ENCODE measurements at places on chromosomes 7 and 10. TPM values are rescaled to one million over a fixed set of nuclear protein-coding genes. Genes with fewer than 3 reads are reported as not detected.

CCDC71L gene
- 38.7 TPM for total RNA-seq

ABCC2 gene
- total RNA-seq: 0.47 TPM

GRCh38 chr10:96596422-96597407 is 9.9 kb upstream of the TM9SF3 start:
- H3K4me3 ChIP-seq: no peak overlapping the region
- no peaks in the 10 kb centered on the region for H3K4me1 ChIP-seq
- H3K27ac ChIP-seq: no peak overlapping the region
- no peak for DNase-seq
- no peaks in the 10 kb centered on the region for H3K27me3 ChIP-seq
- no peaks in the 10 kb centered on the region for H3K36me3 ChIP-seq

GRCh38 chr7:150629347-150629746 is 2.8 kb downstream of the GIMAP6 start:
- no peaks in the 10 kb centered on the region for H3K36me3 ChIP-seq
- H3K4me1 ChIP-seq: no peaks in the 10 kb centered on the region
- no peak overlapping the region for H3K4me3 ChIP-seq

- no peaks in the 10 kb centered on the region for H3K36me3 ChIP-seq
- H3K27ac ChIP-seq: no peak overlapping the region
- H3K4me1 ChIP-seq: peaks cover 24% of the 10 kb centered on the region
- H3K4me3 ChIP-seq: 0 out of 2 replicates have a peak overlapping the region, but pooled peaks have one; percentile 1
- DNase-seq: peak; percentile 75
- H3K27me3 ChIP-seq: no peaks in the 10 kb centered on the region
These were observed 4.9 kb upstream of the ELN start for GRCh38 chr7:74023092-74023536.

DNA sequence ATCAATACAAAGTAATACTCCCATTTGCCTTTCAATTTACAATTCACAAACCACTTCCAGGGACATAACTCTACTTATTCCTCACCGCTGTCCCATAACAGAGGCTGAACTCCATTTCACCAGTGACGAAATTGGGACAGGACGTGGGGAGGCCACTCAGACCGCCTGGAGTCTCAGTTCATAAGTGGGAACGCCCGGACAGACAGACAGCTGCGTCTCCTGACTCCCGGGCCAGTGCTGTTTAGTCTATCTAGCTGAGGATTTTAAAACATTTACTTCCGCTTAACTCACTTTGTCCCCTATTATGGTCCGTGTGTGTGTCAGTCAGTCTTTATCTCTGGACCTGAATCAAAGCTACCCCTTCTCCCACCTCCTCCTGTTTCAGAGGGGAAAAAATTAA is 67.4 kb upstream of the ZNF438 start:
- DNase-seq: peak; percentile 41
- no peak overlapping the region for H3K27ac ChIP-seq
- peaks cover 30% of the 10 kb centered on the region for H3K4me1 ChIP-seq
- H3K27me3 ChIP-seq: no peaks in the 10 kb centered on the region

ZSCAN25 gene
- 28.3 TPM for total RNA-seq

DNA sequence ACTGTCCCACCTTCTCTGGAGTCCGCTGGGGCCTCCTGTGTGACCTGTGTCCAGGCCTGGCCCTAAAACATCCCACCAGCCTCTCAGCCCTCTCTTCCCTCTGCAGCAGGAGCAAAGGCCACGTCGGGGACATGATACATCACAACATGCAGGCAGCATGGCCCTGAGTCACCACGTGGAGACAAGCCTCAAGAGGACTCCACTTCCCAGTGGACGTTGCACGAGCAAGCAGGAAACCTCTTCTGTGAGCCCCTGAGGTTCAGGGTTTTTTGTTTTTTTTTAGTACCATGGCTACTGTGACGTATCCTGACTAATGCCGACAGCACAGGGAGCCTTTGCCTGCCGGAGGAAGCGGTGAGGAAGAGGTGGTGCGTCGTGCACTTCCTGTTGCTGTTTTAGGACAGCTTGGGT is 165.9 kb downstream of the DNAJB6 start:
- H3K27ac ChIP-seq: no peak overlapping the region
- no peaks in the 10 kb centered on the region for H3K36me3 ChIP-seq
- H3K4me3 ChIP-seq: no peak overlapping the region
- no peaks in the 10 kb centered on the region for H3K4me1 ChIP-seq

DNA sequence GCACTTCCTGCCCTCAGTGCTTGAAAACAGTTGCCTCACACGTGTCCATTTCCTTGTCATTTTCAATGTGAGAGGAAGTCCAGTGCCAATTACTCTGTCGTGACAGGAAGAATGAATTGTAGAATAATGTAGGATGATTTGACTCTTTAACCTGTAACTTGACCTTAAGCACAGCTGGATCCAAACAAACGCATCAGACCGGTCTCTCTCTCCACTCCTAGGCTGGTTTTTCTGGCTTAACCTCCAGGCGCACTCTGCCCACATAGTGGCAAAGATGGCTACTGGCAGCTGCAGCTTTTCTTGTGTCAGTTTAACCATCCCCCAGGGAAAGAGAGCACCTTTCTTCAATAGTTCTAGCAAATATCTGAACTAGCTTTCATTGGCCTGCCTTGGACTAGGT is 29.4 kb upstream of the PNLIPRP3 start:
- no peak overlapping the region for H3K27ac ChIP-seq
- no peak for DNase-seq
- no peaks in the 10 kb centered on the region for H3K4me1 ChIP-seq

DNA sequence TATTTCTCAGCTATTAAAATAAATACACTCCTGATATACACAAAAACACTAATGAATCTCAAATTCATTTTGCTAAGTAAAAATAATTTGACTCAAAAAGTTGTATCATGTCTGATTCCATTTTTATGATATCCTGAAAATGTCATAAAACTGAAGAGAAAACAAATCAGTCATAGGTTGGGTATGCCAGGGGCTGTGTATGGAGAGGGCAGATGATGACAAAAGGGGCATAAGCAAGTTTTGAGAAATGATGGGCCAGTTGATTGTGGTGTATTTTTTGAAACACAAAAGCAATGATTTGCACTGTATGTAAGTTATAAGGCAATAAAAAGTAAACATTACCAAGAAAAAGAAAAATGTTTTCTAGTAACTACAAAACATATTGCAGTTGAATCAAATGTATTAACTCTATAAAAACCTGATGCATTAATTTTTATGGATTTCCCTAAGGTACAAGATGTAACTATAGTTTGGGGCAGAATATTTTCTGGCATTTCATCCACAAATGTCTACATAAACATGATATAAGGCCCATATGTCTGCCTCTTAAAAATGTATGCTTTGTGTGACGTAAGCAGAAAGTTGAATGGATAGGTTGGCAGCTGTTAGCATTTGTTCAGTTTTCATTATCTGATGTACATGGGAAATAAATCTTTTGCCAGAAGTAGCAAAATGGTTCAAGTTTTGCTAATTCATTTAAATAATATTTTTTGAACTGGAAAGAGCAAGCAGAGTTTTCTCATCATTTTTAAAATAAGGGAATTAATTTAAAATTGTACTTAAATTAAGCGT is 35.1 kb upstream of the ING3 start:
- H3K36me3 ChIP-seq: no peaks in the 10 kb centered on the region
- H3K27ac ChIP-seq: no peak overlapping the region

DNA sequence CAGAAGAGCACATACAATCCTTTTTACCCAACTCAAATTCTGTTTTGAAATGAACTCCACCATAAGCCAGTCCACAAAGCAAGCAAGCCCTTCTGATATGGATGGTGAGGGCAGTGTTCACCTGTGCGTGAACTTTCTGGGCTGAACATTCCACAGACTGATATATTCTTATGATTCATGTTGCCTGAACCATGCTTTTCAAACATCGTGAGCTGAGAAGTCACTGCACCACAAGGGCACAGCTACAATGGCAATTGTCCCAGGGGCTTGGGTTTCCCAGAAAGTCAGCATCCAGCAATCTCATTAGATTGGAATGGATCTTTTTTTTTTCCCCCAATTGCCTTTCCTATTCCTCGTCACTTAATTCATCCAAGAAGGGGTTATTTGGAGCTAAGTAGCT is 86.9 kb upstream of the ZNF438 start:
- no peaks in the 10 kb centered on the region for H3K36me3 ChIP-seq
- no peak overlapping the region for H3K4me3 ChIP-seq
- H3K4me1 ChIP-seq: peaks cover 24% of the 10 kb centered on the region
- DNase-seq: no peak
- H3K27ac ChIP-seq: no peak overlapping the region

DNA sequence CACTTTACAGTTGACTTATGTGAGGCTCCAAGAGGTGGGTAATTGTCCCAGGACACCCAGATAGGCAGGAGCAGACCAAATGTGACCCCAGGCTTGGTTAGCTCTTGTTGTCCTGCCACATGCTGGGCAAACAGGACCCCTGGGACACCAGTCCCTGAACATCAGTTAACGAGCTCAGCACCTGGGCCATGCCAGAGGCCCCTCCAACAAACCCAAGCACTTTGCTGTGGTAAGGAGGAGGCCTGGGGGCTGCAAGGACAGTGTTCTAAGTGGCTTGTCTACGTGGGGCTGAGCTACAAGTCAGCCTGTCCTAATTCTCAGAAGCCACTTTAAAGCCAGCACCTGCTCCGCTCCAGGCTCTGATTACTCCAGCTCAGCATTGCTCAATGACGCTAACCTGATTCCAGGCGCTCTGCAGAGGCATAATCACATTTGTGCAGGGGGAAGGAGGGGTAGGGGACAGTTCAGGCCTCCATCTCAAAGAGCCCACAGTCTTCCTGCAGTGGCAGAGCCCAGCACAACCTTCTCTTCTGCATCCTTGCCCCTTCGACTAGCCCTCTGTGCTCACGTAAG is 57.2 kb downstream of the DDC start:
- no peak for DNase-seq
- no peaks in the 10 kb centered on the region for H3K36me3 ChIP-seq
- H3K27ac ChIP-seq: no peak overlapping the region
- H3K4me1 ChIP-seq: no peaks in the 10 kb centered on the region

NPC1L1 gene
- total RNA-seq: not detected

DNA sequence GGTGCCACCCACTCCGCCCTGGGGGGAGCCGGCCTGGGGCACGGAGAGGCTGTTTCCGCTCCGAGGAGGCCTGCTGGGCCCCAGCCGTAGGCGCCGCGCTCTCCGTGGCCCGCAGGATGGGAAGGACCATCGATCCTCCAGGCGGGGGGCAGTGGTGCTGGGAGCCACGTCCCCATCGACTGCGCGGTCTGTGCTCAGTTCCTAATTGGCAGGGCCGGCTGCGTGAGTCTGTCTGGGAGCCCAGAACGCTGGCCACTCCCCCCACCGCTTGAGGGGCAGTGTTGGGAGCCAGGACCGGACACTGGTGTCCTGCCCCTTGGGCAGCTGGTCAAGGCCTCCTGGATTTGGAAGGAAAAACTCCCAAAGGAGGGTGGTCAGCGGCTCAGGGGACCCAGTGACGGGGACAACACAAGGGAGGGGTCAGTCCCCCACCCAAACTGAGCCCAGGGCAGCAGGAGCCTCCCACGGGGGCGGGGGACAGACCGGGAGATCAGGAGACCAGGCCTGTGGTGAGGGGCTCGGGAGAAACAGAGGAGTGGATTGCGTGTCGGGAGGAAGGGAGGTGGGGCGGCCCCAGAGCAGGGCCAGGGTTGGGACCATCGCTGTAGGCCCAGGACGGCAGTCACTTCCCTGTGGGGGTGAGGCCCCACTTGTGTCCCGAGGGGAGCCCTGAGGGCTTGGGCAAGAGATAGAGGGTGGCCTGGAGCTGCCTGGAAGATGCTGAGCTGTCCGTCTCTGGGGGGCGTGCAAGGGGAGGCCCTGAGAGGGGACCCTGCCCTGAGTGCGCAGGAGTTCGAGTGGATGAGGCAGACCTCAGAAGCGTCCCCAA is 89.0 kb downstream of the UNCX start:
- no peaks in the 10 kb centered on the region for H3K36me3 ChIP-seq
- no peaks in the 10 kb centered on the region for H3K4me1 ChIP-seq
- no peak overlapping the region for H3K4me3 ChIP-seq
- H3K27me3 ChIP-seq: peaks cover 48% of the 10 kb centered on the region

- H3K27ac ChIP-seq: no peak overlapping the region
- H3K4me3 ChIP-seq: no peak overlapping the region
- peak; percentile 23 for DNase-seq
These were observed 91.4 kb upstream of the MACROH2A2 start for GRCh38 chr10:69960988-69961880.

CDK13 gene
- total RNA-seq: 63.9 TPM

ACTL6B gene
- total RNA-seq: not detected

GRCh38 chr7:15836041-15836440 is 149.6 kb upstream of the MEOX2 start:
- H3K4me1 ChIP-seq: no peaks in the 10 kb centered on the region
- H3K36me3 ChIP-seq: no peaks in the 10 kb centered on the region
- H3K27me3 ChIP-seq: no peaks in the 10 kb centered on the region

DNA sequence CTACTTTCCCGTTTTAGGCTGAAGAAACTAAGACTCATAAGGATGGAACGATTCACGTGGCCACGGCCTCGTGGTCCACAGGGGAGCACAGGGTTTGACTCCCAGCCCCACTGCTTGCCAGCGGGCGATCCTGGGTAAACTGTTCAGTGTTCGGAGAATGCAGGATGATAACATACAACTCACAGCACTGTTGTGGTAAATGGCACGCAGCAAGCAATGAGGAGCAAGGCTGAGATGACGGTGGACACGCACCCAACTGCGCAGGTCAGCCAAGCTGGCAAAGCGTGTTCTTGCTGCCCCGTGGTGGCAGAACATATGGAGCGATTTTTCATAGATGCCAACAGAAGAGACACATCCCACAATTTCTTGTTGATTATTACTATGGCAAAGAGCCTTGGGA is 272.7 kb downstream of the DNAJB6 start:
- H3K4me3 ChIP-seq: no peak overlapping the region
- H3K27me3 ChIP-seq: no peaks in the 10 kb centered on the region
- H3K36me3 ChIP-seq: no peaks in the 10 kb centered on the region
- DNase-seq: no peak
- no peaks in the 10 kb centered on the region for H3K4me1 ChIP-seq

DNA sequence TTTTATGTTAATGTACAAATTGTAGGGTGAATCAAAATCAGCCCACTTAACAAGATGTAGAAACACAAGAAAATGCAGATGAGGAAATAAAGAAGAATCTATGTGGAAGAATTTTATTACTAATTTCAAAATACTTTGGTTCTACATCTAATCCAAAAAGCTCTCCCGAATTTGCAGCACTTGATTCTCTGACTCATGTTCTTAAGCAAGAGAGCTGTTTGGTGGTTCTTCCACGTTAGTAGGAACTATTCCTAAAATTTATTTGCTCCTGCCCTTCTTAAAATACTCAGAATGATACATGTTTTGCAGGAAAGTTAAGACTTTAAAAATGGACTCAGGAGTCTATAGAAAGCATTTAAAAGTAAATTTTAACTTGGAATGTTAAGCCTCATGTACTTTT is 91.8 kb downstream of the ZMYND11 start:
- no peak overlapping the region for H3K27ac ChIP-seq
- no peak overlapping the region for H3K4me3 ChIP-seq
- H3K4me1 ChIP-seq: no peaks in the 10 kb centered on the region
- no peak for DNase-seq
- no peaks in the 10 kb centered on the region for H3K36me3 ChIP-seq

KIF20B gene
- total RNA-seq: 40.1 TPM

GHRHR gene
- not detected for total RNA-seq

DNA sequence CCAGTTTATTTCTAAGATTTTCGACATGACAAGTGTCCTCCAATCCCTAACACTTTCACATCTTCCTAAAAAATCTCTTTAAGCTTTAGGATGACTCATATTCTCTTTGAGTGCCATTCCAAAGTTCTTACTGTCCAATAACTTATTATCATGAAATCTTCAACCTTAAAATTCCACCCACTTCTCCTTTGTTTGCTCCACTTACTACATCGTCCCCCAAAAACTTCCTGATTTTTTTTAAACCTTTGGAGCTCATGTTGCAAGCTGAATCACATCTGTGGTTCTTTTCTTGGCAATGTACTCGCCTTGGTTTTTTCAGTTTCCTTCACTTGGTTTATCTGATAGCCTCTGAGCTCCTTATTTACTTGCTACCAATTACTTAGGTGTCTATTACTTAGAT is 39.2 kb upstream of the JCAD start:
- H3K4me1 ChIP-seq: peaks cover 23% of the 10 kb centered on the region
- no peak overlapping the region for H3K4me3 ChIP-seq
- peak overlapping the region; percentile 1 for H3K27ac ChIP-seq
- no peaks in the 10 kb centered on the region for H3K36me3 ChIP-seq
- H3K27me3 ChIP-seq: no peaks in the 10 kb centered on the region

LEP gene
- not detected for total RNA-seq
